Fibroblast of lung (primary cell): ENCODE measurements at places on chromosomes 5 and 9. TPM values are rescaled to one million over a fixed set of nuclear protein-coding genes. Genes with fewer than 3 reads are reported as not detected.

The C7 gene
- polyA plus RNA-seq = 0.36 and 1.5 TPM in 2 replicates

GRCh38 chr9:6827439-6828145 lies 69.8 kb downstream of the KDM4C start:
- no peaks in the 10 kb centered on the region for H3K27me3 ChIP-seq
- no peak overlapping the region for H3K4me3 ChIP-seq
- peak; percentile 58 for DNase-seq
- no peaks in the 10 kb centered on the region for H3K4me1 ChIP-seq

The OLFM1 gene
- polyA plus RNA-seq = 2.0 and 7.6 TPM in 2 replicates

- no peak overlapping the region for H3K4me3 ChIP-seq
- H3K27me3 ChIP-seq = no peaks in the 10 kb centered on the region
- no peak overlapping the region for H3K27ac ChIP-seq
- no peaks in the 10 kb centered on the region for H3K4me1 ChIP-seq
- no peaks in the 10 kb centered on the region for H3K36me3 ChIP-seq
- no peak for DNase-seq
Measured at GRCh38 chr5:98727686-98728085, 45.8 kb upstream of the RGMB start.

The HRCT1 gene
- 3.1 and 3.3 TPM in 2 replicates for polyA plus RNA-seq

The MYOZ3 gene
- polyA plus RNA-seq = 0.14 and 0.26 TPM in 2 replicates

GRCh38 chr9:31677415-31677814 lies 707.0 kb upstream of the ACO1 start:
- no peak overlapping the region for H3K27ac ChIP-seq
- no peak overlapping the region for H3K4me3 ChIP-seq
- no peaks in the 10 kb centered on the region for H3K4me1 ChIP-seq
- H3K27me3 ChIP-seq = no peaks in the 10 kb centered on the region
- no peak for DNase-seq
- no peaks in the 10 kb centered on the region for H3K36me3 ChIP-seq

DNA sequence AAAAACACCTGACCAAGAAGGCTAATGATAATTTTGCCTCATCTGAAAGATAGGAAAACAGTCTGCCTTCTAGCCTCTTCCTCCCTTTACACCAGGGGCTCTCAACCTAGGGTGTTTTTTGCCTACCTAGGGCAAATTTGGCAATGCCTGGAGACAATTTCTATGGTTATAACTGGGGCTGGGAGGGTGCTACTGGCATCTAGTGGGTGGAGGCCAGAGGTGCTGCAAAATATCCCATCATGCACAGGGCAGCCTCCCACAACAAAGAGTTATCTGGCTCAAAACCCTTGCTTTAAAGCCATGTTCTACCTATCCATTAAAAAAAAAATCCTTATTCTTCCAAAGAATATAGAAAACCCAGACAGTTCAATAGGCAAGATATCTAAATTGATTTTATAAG lies 45.0 kb upstream of the NR3C1 start:
- H3K4me1 ChIP-seq = no peaks in the 10 kb centered on the region
- H3K36me3 ChIP-seq = no peaks in the 10 kb centered on the region
- H3K27me3 ChIP-seq = no peaks in the 10 kb centered on the region

- H3K4me1 ChIP-seq = peaks cover 2% of the 10 kb centered on the region
- no peaks in the 10 kb centered on the region for H3K36me3 ChIP-seq
- DNase-seq = peak; percentile 47
- no peak overlapping the region for H3K27ac ChIP-seq
- no peak overlapping the region for H3K4me3 ChIP-seq
Measured at GRCh38 chr9:16315720-16316119, 554.8 kb downstream of the BNC2 start.

The LMX1B gene
- not detected in 2 replicates for polyA plus RNA-seq

The LRRC70 gene
- 0.17 and 0.34 TPM in 2 replicates for polyA plus RNA-seq

GRCh38 chr9:126275386-126276001 lies 51.1 kb upstream of the MVB12B start:
- no peak overlapping the region for H3K4me3 ChIP-seq
- H3K36me3 ChIP-seq = no peaks in the 10 kb centered on the region
- no peak overlapping the region for H3K27ac ChIP-seq
- DNase-seq = peak; percentile 69

The SFXN1 gene
- 125 and 150 TPM in 2 replicates for polyA plus RNA-seq

DNA sequence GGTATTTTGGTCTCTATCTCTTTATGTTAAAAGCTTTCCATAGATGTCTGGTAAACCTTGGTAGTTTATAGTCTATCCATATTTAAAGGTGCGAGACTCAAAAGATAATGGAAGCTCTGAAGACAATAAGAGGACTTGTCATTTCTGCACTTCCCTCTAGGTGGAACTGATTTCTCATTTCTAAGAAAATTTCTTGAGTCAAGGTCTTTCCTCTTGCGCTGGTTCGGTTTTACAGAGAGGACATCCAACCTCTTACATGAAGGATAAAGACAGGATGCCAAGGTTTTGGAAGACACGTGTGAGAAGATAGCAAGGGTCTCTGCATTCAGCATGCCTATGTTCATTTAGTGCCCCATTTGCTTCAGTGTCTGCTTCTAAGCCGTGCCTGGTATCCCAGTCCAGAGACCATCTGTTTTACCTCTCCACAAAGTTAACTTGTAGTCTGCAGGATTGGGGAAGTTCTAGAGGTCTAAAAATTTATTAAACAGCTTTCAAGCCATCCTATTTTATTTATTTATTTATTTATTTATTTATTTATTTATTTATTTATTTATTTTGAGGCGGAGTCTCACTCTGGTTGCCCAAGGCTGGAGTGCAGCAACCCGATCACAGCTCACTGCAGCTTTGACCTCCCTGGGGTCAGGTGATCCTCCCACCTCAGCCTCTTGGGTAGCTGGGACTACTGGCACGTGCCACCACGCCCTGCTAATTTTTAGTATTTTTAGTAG lies 41.6 kb downstream of the KIAA1191 start:
- no peaks in the 10 kb centered on the region for H3K27me3 ChIP-seq
- H3K4me1 ChIP-seq = no peaks in the 10 kb centered on the region
- DNase-seq = peak; percentile 15
- H3K36me3 ChIP-seq = no peaks in the 10 kb centered on the region
- no peak overlapping the region for H3K27ac ChIP-seq

The CTXN3 gene
- polyA plus RNA-seq = not detected in 2 replicates

DNA sequence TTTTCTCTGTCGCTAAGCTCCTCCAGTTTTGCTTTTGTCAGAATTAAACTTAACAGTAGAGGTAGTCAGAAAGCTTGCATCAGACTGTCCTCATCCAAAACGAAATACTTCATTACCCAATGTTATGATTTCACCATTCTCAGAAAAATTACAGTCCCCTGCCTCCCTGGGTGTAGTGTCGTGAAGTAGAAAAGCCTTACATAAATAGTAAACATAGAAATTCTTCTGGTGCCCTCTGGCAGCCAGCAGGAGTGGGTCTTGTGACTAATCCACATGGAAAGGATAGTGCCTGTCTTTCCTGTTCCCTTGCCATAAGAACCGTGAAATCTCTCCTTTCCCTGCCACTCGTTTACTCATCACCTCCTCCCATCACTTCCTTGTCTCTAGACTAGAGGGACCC lies 230.6 kb downstream of the GNA14 start:
- H3K4me1 ChIP-seq = peaks cover 4% of the 10 kb centered on the region
- DNase-seq = peak; percentile 94
- no peaks in the 10 kb centered on the region for H3K27me3 ChIP-seq
- no peaks in the 10 kb centered on the region for H3K36me3 ChIP-seq

The SH2D3C gene
- 1.2 TPM in 1 of 2 replicates, not detected in the other for polyA plus RNA-seq

- H3K27me3 ChIP-seq = no peaks in the 10 kb centered on the region
- DNase-seq = peak; percentile 51
- H3K4me3 ChIP-seq = no peak overlapping the region
- peaks cover 13% of the 10 kb centered on the region for H3K4me1 ChIP-seq
Measured at GRCh38 chr9:114855488-114855887, 49.6 kb upstream of the TNFSF15 start.

DNA sequence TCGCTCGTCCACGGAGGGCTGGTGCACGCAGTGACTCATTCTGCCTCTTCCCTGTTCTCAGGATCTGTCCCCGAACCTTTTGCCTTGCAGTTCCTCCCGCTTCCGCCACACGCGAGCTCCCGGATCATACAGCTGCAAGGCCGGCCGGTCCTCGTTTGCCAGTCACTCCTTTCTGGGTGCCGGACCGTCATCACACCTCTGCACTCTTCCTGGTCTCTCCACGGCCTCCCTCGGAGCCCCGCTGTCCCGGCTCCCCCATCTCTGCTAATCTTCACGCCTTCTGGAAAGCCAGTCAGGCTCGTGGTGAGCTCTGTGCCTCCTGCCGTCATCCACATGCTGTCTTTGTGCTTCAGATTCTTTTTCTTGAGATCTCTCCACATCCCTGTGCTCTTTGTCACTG lies 91.8 kb downstream of the STX17 start:
- DNase-seq = no peak
- no peaks in the 10 kb centered on the region for H3K4me1 ChIP-seq
- H3K4me3 ChIP-seq = no peak overlapping the region
